ENCODE measurements at places on chromosomes 6 and 20. TPM values are rescaled to one million over a fixed set of nuclear protein-coding genes. Genes with fewer than 3 reads are reported as not detected.

Gene C6orf58
- total RNA-seq = not detected

Gene CD24
- 0.54 TPM for total RNA-seq

Gene ANGPT4
- not detected for total RNA-seq

Gene TAB2
- total RNA-seq = 64.8 TPM

Gene PRRC2A
- 262 TPM for total RNA-seq

Gene GABRR1
- not detected for total RNA-seq

DNA sequence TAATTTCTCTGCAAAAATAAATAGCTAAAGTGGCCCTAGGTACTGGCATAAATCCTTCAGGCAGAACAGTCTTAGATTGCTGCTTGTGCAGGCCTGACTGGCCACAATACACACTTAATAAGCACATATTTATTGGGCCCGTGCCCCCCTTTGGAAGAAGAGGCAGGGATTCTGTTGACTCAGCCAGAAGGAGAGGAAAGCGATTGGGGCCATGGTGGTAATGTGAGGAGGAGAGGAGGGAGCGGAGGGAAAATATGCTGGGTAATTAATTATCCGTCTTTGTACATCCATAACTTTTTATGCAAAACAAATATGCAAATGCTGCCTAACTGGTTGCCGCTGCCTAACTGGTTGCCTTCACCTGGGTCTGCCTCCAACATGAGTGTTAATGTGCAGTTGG lies 36.2 kb downstream of the CD40 start:
- peaks cover 6% of the 10 kb centered on the region for H3K27me3 ChIP-seq
- no peak overlapping the region for H3K27ac ChIP-seq
- H3K4me3 ChIP-seq = no peak overlapping the region
- no peaks in the 10 kb centered on the region for H3K4me1 ChIP-seq
- DNase-seq = no peak

DNA sequence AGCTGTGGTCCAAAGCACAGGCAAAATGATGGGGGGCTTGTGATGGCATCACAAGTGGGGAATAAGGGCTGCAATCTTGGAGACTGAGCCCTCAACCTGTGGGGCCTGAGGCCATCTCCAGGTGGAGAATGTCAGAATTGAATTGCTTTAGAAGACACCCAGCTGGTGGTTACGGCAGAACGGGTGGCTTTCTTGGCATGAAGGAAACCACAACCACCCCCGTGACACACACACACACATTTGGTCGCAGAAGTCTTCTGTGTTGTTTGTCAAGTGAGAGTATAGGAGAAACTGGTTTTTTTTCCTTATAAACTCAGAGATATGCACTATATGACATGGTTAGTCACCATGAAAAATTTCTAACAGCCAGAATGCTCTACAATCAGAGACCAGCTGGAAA lies 139.5 kb upstream of the CDH4 start:
- H3K4me3 ChIP-seq = no peak overlapping the region
- no peaks in the 10 kb centered on the region for H3K4me1 ChIP-seq
- no peaks in the 10 kb centered on the region for H3K27me3 ChIP-seq
- no peak for DNase-seq
- H3K27ac ChIP-seq = no peak overlapping the region
- H3K36me3 ChIP-seq = no peaks in the 10 kb centered on the region

GRCh38 chr6:109055771-109056235 lies 38.8 kb downstream of the SESN1 start:
- DNase-seq = no peak
- peaks cover 36% of the 10 kb centered on the region for H3K4me1 ChIP-seq

- H3K27ac ChIP-seq = no peak overlapping the region
- peaks cover 28% of the 10 kb centered on the region for H3K4me1 ChIP-seq
- H3K4me3 ChIP-seq = no peak overlapping the region
- peaks cover 41% of the 10 kb centered on the region for H3K27me3 ChIP-seq
- no peak for DNase-seq
Observed at GRCh38 chr20:3661814-3662665, 1.2 kb downstream of the GFRA4 start.

DNA sequence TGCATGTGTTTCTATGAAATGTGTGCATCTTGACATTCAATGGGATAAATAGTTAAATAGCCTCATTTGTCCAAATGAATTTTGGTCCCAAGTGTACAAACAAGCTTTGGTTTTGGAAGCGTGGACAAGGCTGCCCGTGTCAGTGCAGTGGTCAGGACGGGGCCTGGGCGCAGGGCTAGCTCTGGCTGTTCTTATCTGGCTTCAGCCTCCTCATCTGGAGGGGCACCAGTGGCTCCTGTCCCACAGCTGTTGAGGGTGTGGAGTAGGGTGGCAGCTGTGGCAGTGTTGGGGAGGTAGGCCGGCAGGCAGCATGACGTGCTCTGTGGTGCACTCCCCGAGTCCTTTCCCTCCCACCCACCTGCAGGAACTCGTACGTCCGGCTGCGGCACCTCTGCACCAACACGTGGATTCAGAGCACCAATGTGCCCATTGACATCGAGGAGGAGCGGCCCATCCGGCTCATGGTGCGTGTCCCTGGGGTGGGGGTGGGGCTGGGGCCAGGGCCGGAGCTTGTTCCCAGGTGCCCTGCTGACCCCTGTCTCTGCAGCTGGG lies 43.5 kb downstream of the ITPR3 start:
- no peak for DNase-seq
- no peak overlapping the region for H3K27ac ChIP-seq
- H3K36me3 ChIP-seq = peaks cover 26% of the 10 kb centered on the region
- H3K4me1 ChIP-seq = no peaks in the 10 kb centered on the region
- no peaks in the 10 kb centered on the region for H3K27me3 ChIP-seq

DNA sequence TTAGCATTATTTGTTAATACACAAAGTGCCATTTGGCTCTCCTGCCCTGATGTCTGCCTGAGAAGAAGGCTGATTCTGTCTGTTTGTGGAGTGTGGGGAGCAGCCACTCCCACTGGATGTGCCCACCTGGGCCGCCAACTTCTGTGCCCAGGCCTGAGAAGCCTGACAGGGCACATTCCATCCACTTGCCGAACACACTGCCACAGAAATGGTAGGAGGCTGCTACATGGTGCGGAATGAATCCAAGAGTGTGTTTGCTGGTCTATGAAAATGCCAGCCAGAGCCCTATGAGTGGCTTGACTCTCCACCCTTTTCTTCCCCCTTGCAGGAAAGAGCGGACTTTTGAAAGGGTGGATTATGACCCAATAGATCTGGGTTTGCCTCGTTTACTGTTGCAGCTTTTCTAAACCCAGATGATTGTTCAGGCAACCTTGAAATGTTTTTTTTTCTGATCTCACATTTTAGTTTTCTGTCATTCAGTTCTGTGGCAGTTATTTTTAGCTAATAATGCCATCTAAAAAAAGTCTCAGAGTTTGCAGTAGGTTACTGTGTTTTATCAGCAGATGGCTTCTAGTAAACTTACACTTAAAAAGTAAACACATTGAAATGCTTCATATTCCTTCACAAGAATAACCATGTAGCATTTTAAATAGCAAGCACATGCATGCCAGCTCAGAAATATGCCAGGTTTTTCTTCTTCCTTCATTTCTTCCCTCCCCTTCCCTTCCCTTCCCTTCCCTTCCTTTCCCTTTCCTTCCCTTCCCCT lies 196.5 kb downstream of the SLC35F1 start:
- H3K27me3 ChIP-seq = no peaks in the 10 kb centered on the region
- H3K4me3 ChIP-seq = no peak overlapping the region
- no peak overlapping the region for H3K27ac ChIP-seq
- no peaks in the 10 kb centered on the region for H3K36me3 ChIP-seq
- H3K4me1 ChIP-seq = no peaks in the 10 kb centered on the region

DNA sequence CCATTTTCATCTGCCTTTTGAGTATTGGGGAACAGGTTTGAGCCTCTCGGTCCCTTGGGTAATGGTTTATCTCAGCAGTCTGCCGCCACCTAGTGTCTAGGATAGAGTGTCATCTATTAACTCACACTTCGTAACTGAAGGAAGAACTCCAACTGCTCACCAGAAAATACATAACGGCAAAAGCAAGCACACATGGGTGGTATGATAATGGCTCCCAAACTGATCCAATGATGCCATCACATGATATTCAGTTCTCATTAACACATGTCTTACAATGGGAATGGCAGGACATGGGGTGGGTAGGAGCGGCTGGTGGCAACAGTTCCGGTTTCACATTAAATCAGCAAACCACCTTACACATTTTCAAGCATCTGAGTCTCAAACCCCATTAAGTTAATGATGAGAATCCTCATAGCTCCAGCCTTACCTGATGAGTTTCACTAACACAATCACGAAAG lies 110.7 kb upstream of the PHACTR1 start:
- no peaks in the 10 kb centered on the region for H3K4me1 ChIP-seq
- peaks cover 14% of the 10 kb centered on the region for H3K27me3 ChIP-seq
- peak; percentile 62 for DNase-seq

GRCh38 chr20:32474967-32475811 lies 109.9 kb downstream of the NOL4L start:
- H3K36me3 ChIP-seq = peaks cover 8% of the 10 kb centered on the region
- no peak overlapping the region for H3K4me3 ChIP-seq
- H3K4me1 ChIP-seq = peaks cover 48% of the 10 kb centered on the region
- DNase-seq = no peak

- H3K27ac ChIP-seq = no peak overlapping the region
- H3K27me3 ChIP-seq = no peaks in the 10 kb centered on the region
- H3K36me3 ChIP-seq = no peaks in the 10 kb centered on the region
- DNase-seq = no peak
Observed at GRCh38 chr6:91633374-91634111, 1046.7 kb upstream of the MAP3K7 start.

- no peak for DNase-seq
- H3K27ac ChIP-seq = no peak overlapping the region
- no peak overlapping the region for H3K4me3 ChIP-seq
- H3K4me1 ChIP-seq = peaks cover 50% of the 10 kb centered on the region
Observed at GRCh38 chr6:112018619-112019416, 35.1 kb upstream of the CCN6 start.
